T-cell (primary cell): ENCODE measurements at places on chromosomes 1 and 21. TPM values are rescaled to one million over a fixed set of nuclear protein-coding genes. Genes with fewer than 3 reads are reported as not detected.

GRCh38 chr1:172742599-172743500 lies 83.9 kb downstream of the FASLG start:
- DNase-seq = no peak

DNA sequence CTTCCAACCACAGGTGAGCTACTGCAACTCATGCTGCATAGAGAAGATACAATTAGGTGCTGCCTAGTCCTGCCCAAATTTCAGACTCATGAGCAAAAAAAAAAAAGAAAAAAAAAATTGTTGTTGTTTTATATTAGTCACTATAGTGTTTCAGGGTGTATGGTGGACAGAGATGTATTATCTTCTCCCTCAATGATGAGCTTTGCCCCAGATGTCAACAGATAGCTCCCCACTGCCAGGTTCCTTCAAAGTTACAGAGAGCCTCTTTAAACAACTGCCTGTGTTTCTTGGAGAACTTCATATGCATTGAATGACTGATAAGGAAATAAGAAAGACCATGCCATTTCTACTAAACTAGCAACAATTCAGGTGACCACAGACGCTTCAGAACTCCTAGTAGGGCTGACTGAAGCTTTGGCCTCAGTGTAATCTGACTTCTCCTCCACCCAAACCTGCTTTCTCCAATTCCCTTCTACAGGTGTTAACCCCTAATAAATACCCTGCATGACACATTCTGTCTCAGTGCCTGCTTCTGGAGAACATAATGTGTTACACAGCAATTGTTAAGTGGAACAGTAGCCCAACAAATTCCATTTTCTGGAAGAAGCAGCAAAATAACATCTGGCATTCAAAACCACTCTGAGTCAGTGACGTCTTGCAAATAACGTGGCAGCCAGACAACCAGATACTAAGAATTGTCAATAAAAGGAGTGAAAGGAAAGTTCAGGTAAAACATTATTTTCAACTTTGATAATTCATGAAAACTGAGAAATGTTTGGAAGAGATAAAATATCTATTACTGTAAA lies 147.7 kb downstream of the CDC42BPA start:
- no peak for DNase-seq

- no peak for DNase-seq
Observed at GRCh38 chr1:11352816-11353799, 80.1 kb downstream of the UBIAD1 start.

Gene AMY1C
- not detected for total RNA-seq

- DNase-seq = no peak
Observed at GRCh38 chr1:54017979-54018378, at the start of gene LDLRAD1. Gene LDLRAD1, minus strand, starts transcription at chr1:54018186. Its CDS starts 74 bp downstream, at chr1:54018112.

GRCh38 chr21:44612029-44612486 lies at the start of gene KRTAP10-8:
Gene KRTAP10-8, plus strand, starts transcription at chr21:44612079. Its CDS starts 22 bp downstream, at chr21:44612101.
- no peak for DNase-seq

- no peak for DNase-seq
Observed at GRCh38 chr1:154938604-154939399, 2.3 kb upstream of the PMVK start.

DNA sequence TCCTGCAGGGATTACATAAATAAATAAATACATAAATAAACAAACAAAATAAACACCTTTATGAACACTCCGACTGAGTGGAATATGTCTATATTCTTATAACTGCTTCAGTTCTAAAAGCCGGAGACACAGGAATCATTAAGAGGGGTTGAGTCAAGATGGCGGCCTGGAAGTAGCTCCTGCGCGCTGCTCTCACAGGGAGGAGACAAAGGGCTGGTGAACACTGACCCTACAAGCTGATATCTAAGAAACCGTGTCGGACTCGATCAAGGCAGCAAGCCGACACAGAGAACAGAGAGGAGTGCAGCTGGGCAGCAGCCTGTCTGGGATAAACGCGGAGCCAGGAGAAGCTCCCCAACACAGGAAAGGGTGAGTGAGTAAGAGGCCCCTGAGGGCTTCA lies 1098.6 kb upstream of the NCAM2 start:
- no peak for DNase-seq

DNA sequence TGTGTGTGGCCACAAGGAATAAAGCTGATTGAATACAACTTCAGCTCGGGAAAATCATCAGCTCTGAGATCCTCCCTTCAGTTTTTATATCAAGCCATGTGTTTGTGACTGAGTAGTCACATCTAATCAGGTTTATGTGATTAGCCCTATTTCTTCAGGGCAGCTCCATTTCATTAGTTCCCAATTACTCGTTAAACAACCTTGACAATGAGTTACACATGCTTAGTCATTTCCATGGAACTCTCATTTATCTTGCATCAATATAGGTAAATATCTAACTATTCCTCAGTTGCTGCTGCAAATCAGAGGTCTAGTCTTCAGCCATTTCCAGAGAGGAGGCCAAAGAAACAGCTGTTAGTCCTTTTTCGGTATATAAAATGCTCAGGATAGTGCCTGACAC lies 16.3 kb downstream of the CRB1 start:
- no peak for DNase-seq

DNA sequence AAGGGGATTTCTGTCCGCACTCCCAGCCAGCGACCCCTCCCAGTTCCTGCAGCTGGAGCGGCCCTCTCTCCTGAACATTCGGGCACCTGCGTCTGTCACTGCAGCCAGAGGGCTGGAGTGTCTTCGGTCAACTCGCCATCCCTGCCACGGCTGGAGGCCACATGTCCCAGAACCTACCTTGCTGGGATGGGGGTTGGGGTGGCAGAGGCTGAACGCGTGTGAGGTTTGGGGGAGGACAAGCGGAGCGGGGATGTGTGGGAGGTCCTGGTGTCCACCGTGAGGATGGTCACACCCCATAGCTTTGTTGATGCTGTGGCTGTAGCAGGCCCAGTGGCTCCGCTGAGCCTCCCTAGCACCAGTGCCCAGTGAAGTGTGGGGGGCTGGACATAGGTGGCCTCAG lies 14.8 kb upstream of the C1orf174 start:
- DNase-seq = no peak

- no peak for DNase-seq
Observed at GRCh38 chr1:167136191-167136614, 42.3 kb downstream of the STYXL2 start.

Gene RGSL1
- total RNA-seq = not detected

GRCh38 chr1:5865774-5866173 lies 126.5 kb downstream of the NPHP4 start:
- no peak for DNase-seq

GRCh38 chr1:100354971-100355394 lies 2.7 kb downstream of the CDC14A start:
- peak; percentile 22 for DNase-seq

DNA sequence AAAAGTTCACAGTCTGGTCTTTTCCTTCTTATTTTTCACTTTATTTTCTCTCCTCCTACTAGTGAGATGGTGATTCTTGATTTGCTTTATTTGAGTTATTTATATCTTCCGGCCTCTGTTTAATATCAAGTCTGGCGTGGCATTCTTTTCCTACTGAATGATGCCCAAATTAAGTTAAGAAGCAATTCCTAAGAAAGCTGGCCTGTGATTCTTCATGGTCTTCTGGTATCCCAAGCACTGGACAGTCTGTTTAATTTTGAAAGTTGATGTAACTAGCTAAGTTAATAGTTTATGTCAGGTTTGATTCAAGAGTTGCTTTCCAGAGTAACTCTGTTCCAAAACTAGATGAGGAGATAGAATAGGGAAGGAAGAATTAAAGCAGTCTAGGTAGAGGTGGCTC lies 9.2 kb upstream of the ENAH start:
- no peak for DNase-seq

Gene LHX8
- not detected for total RNA-seq

DNA sequence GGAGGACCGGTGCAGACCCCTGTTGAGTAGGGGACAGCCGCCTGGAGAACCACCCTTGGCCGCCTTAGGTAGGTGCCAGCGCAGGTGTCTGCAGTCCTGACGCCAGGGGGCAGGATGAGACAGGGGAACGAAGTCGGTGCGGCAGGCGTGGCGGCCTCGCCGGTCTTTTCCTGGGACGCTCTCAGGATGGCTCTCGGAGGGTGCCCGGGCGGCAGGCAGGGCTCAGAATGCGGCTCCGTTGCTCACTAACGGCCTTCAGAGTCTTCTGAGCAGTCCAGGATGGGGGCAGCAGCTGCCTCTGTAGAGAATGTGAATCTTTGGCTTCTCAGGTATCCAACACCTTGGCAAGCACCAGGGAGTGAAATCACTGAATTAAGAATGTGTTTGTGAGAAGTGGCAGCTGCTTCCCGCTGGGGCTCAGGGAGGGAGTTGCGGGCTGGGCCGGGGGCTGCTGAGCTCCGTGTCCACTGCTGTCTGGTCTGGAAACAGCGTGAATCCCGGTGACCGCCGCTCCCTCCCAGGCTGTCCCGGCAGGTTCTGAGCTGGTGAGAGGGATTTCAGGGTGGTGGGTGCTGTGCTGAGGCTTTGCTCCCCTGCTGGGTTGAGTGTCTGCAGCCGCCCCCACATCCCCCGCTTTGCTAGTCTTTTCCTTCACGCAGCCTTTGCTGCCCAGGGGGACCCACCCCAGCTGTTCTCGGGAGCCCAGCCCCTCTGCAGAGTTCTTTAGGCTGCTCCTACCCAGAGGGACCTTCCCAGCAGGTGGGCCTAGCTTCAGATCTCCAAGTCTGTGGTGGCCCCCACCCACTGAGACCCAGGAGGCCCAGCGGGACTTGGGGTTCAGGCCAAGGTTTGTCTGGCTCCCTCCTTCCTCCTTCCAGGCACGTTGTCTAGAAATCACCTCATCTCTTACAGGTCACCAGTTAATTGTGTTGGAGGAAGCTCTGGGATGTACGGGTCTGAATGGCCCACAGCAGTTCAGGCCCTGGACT lies 11.1 kb upstream of the C1orf174 start:
- peak; percentile 55 for DNase-seq

DNA sequence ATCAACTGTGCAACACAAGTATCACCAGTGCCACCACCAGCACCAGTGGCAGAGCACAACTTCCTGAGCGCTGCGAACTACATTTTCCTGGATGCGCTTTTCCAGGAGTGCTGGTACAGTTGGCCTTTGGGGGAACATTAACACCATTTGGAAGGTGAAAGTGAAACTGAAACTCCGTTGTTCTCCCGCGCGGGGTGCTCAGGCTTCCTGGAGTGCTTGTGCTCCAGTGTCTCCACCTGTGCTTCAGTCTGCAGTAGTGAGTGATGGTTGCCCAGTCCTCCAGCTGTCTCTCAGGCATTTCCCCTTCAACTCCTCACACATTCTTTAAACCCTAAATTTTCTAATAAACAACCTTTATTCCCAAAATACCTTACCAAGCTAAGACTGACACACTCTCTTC lies 187.8 kb downstream of the LRRIQ3 start:
- DNase-seq = no peak

DNA sequence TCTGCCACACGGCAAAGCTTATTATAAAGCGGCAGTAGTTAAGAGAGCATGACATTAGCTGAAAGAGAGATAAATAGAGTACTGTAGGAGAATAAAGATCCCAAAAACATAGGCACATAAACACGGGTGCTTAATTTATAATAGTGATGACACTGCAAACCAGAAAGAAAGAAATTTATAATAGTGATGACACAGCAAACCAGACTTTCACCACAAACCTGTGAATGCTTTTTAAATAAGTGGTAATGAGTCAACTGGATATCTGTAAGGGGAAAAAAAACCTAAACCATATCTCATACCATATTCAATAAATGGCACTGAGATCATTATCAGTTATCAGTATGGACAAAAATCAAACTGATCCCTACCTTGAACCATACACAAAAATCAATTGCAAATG lies 25.5 kb downstream of the USP1 start:
- no peak for DNase-seq
